Upper lobe of left lung (tissue), 6 donors: ENCODE measurements at places on chromosomes 13 and 19.
A peak's percentile ranks its signal among the peaks of the same experiment; 100 is the strongest.

- H3K4me3 ChIP-seq, result peak overlapping the region; percentile 85
- DNase-seq, result no peak
- peak overlapping the region; percentile 92 for H3K27ac ChIP-seq
- H3K36me3 ChIP-seq, result no peaks in the 10 kb centered on the region
These were observed 462 bp upstream of the MPHOSPH8 start for GRCh38 chr13:19632915-19633478.

- no peaks in the 10 kb centered on the region for H3K27me3 ChIP-seq
- DNase-seq, result peak; percentile 82
- peak overlapping the region; percentile 77 for H3K27ac ChIP-seq
- H3K4me1 ChIP-seq, result peaks cover 10% of the 10 kb centered on the region
- no peak overlapping the region for H3K4me3 ChIP-seq
These were observed 7.0 kb upstream of the ZNF444 start for GRCh38 chr19:56133858-56134653.

- no peak overlapping the region for H3K27ac ChIP-seq
- H3K4me3 ChIP-seq, result no peak overlapping the region
- H3K27me3 ChIP-seq, result no peaks in the 10 kb centered on the region
- no peak for DNase-seq
- no peaks in the 10 kb centered on the region for H3K4me1 ChIP-seq
These were observed 123.5 kb upstream of the UQCRFS1 start for GRCh38 chr19:29336425-29336824.

GRCh38 chr13:101572456-101572855, 120.0 kb downstream of the ITGBL1 start:
- H3K36me3 ChIP-seq, result no peaks in the 10 kb centered on the region
- no peaks in the 10 kb centered on the region for H3K27me3 ChIP-seq
- no peaks in the 10 kb centered on the region for H3K4me1 ChIP-seq
- no peak for DNase-seq

DNA sequence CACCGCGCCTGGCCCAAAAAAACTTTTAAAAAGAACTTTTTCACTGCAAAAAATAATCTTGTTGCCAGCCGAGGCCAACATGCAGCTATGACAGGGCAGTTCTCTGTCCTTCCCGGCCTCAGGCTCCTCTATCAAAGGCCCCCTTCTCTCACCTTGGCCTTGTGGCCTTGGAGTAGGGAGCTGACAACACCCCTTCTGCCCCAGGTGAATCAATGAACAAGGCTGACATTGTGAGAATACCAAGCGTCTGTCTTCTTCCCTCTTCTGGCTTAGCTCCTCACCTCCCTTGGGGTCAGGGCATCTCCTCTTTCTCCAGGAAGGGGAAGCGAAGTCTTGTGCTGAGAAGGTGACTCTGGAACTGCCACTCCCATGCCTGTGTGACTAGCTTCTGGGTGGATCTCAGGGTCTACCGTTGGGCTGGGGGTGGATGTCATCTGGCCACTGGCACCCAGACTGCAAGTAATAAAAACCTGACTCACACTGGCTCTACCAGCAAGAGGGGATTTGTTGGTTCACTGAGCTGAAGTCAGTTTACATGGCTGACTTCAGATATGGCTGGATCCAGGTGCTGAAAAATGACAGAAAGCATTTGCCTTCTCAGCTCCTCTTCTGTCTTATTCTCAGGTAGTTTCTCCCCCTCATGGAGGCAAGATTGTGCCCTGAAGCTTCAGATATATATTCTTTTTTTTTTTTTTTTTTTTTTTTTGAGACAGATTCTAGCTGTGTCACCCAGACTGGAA, 6.3 kb downstream of the C19orf38 start:
- H3K4me1 ChIP-seq, result no peaks in the 10 kb centered on the region
- H3K4me3 ChIP-seq, result no peak overlapping the region
- H3K27ac ChIP-seq, result no peak overlapping the region
- DNase-seq, result no peak

DNA sequence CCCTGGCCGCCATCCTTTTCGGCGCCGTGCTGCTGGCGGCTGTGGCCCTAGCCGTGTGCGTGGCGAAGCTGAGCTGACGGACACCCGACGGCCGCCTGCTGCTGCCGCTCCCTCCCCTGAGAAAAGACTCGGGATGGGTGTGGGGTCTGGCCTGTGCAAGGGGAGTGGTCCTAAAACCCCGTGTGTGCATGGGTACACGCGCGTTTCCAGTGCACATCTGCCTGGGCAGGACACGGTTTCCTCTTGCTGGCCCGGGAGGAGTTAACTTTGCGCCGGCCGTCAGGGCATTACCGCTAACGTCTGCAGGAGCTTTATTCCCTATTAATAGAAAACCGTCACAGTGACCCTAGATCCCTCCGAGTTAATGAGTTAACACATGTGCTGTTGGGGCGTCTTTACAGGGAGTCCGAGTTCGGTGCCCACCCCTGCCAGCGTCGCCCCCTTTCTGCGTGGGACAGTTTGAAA, 1.3 kb downstream of the RGS9BP start:
- peak overlapping the region; percentile 92 for H3K4me3 ChIP-seq
- peaks cover 29% of the 10 kb centered on the region for H3K4me1 ChIP-seq
- DNase-seq, result no peak
- no peaks in the 10 kb centered on the region for H3K36me3 ChIP-seq
- no peak overlapping the region for H3K27ac ChIP-seq

DNA sequence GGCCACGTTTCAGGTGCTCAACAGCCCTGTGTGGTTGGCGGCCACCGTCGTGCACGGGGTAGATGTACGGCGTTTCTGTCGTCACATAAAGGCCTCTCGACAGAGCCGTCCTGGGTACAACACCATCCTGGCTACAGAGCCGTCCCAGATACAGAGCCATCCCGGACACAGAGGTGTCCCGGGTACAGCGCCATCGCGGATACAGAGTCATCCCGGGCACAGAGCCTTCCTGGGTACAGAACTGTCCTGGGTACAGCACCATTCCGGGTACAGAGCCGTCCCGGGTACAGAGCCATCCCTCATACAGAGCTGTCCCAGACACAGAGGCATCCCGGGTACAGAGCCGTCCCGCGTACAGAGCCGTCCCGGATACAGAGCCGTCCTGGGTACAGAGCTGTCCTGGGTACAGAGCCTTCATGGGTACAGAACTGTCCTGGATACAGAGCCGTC, 222.7 kb upstream of the SOX1 start:
- no peaks in the 10 kb centered on the region for H3K4me1 ChIP-seq
- no peak for DNase-seq
- no peak overlapping the region for H3K4me3 ChIP-seq
- H3K27me3 ChIP-seq, result no peaks in the 10 kb centered on the region
- H3K36me3 ChIP-seq, result no peaks in the 10 kb centered on the region
- no peak overlapping the region for H3K27ac ChIP-seq

DNA sequence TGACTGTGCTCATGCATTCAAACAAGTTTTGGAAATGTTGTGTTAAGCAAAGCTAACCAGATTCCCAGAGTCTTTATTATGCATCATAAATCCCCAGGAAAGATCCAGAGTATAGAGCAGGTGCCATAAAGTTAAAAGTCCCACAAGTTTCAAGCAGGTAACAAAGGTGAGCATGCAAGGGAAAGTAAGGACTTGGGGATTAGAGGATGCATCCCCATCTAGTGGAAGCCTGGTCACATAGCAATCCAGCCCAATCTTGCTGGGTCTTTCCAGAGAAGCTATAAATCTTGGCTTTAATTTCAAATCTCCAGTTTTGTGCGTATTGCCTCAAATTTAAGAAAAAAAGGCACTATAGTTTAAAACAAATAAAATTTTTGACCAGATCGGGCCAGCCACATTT, 72.7 kb downstream of the ZNF254 start:
- no peak overlapping the region for H3K4me3 ChIP-seq
- DNase-seq, result no peak
- no peaks in the 10 kb centered on the region for H3K4me1 ChIP-seq

DNA sequence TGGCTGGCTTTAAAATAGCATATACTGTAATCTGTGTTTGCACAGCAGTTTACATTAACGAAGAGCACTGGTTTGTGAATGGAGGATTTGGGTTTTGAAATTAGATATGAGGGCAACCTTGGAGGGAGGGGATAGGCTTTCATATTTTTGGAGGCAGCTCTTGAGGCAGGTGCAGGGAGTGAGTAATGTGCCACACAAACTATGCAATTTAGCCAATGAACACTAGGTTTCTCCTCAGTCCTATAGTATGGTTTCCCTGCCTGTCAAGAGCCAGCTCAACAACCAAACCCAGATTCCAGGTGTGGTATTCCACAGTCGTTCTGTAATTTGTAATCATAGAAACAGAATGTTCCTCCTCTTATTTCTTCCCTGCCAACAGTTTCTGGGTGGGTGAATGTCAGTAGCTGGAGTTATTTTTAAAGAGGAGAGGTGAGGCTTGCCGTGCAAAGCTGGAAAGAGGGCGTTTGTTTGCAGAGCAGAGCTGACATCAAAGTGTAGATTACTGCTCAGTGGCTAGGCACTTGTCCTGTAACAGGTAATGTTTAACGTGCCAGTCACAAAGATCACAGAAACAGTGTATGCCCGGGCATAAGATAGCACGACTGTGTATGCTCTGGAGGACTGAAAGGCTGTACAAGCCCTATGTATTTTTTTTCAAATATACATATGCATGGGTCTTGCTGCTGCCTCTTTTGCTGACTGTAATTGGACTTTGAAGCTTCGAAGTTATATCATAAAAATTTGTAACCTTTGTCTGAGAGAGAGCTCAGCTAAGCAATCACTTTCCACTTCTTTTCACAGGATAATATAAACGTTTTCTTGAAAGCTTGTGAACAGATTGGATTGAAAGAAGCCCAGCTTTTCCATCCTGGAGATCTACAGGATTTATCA, 124.2 kb downstream of the LMO7 start:
- H3K27me3 ChIP-seq, result no peaks in the 10 kb centered on the region
- DNase-seq, result no peak
- peaks cover 12% of the 10 kb centered on the region for H3K4me1 ChIP-seq
- H3K27ac ChIP-seq, result peak overlapping the region; percentile 79

DNA sequence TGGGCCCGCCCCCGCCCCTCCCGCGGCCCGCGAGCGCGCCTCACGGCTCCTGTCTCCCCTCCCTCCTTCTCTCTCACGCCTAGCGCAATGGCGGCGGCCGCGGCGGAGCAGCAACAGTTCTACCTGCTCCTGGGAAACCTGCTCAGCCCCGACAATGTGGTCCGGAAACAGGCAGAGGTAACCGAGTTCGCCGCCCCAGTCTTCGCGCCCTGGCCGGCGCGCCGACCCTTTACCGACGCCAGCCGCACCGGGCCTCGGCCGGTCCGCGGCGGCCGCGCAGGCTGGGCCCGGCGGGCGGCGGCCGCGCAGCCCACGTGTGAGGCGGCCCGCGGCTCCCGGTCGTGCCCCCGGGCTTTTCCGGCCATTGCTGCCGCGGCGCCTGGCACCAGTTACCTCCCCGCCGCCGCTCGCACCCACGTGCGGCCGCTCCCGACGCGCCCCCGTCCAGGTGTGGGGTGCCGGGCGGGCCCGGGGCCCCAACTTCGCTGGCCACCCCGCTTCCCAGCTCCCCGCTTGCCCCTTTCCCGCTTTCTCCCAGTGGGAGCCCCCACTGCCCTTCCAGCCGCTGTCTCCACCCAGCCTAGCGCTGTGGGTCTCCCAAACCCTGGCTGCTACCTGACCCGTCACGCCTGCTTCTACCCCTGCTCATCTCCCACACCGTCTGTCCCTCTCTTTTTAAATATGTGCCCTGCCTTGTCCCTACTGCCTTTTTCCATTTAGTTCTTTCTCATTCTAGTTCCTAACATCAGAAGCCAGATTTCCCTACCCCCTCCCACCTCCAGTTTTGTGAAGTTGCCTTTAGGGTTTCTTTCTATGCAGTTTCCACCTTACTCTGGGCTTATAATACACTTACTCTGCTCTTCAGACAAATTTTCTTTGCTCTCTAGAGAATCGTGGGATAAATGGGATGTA, 23.4 kb downstream of the IPO5 start:
- DNase-seq, result peak; percentile 23
- H3K4me1 ChIP-seq, result peaks cover 26% of the 10 kb centered on the region
- H3K27me3 ChIP-seq, result no peaks in the 10 kb centered on the region
- H3K36me3 ChIP-seq, result no peaks in the 10 kb centered on the region
- peak overlapping the region; percentile 89 for H3K27ac ChIP-seq
- H3K4me3 ChIP-seq, result peak overlapping the region; percentile 64

GRCh38 chr19:3494051-3494450, 6.4 kb downstream of the DOHH start:
- no peak for DNase-seq
- peaks cover 4% of the 10 kb centered on the region for H3K36me3 ChIP-seq
- no peaks in the 10 kb centered on the region for H3K27me3 ChIP-seq

DNA sequence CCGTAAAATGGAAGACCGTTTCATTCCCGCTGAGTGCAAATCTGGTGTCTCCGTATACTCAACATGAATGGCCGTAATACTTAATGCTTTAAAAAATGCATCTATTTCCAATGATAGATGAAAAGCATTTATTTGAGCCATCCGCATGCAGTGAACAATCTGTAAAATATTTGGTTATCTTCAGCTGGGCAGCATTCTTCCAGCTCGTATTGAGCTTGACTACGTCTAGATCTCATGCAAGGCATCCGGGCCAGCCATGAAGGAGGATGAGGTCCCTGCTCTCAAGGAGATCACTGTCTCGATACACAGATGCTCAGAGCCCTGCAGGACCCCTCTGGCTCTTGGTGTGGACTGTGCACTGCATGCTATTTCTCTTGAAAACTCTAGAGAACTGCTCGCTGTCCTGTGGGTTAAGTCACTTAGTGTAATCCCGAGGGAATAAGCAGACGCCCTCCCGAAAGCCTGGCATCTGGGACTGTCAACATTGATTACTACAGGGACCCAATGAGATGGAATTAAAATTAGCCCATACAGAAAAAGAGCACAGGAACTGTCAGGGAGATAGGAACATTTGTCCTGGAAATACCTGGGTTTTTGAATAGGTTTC, 112.4 kb upstream of the RNF113B start:
- H3K27me3 ChIP-seq, result no peaks in the 10 kb centered on the region
- peaks cover 23% of the 10 kb centered on the region for H3K4me1 ChIP-seq
- H3K27ac ChIP-seq, result no peak overlapping the region
- DNase-seq, result no peak
- H3K36me3 ChIP-seq, result no peaks in the 10 kb centered on the region
- no peak overlapping the region for H3K4me3 ChIP-seq
